Stimulated activated CD8-positive, alpha-beta memory T cell treated with anti-CD3 and anti-CD28 coated beads, Interleukin-15, amount 100 ng/mL, for 48 hours (primary cell): ENCODE measurements at places on chromosomes 5 and 9.

DNA sequence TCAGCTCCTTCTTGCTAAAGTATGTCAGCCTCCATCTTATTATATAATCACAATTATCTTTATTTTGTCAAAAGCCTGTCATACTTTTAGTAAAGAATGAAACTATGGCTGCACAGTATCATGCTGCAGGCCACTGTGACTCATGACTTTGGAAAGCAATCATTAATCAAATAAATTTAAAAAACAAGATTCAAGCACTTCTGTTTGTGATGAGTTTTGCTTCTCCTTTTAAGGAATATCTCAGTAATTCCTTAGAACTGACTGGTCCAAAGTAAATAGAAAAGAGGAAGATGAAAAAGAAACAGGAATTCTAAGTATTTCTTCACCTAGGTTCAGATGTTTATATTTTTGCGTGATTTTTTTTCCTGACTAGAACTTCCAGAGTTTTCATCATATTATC lies 83.1 kb downstream of the EDIL3 start:
- no peak for DNase-seq

DNA sequence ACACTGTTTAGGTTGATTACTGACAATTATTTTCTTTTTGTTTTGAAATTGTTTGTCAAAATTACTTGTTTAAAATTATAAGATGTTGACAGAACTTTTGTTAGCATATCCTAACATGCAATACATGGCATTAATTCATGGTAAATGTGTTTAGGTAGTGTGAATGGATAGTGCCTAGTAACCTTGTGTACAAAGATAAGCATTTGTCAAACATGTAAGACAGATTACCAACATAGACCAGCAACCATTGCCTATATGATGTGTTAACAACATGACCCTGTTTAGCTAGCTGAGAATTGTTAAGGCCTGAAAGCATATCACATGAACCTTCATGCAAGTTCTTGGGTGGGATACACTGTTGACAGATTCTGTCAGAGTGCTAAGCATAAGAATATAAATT lies 13.4 kb downstream of the MAN2A1 start:
- DNase-seq, result no peak

DNA sequence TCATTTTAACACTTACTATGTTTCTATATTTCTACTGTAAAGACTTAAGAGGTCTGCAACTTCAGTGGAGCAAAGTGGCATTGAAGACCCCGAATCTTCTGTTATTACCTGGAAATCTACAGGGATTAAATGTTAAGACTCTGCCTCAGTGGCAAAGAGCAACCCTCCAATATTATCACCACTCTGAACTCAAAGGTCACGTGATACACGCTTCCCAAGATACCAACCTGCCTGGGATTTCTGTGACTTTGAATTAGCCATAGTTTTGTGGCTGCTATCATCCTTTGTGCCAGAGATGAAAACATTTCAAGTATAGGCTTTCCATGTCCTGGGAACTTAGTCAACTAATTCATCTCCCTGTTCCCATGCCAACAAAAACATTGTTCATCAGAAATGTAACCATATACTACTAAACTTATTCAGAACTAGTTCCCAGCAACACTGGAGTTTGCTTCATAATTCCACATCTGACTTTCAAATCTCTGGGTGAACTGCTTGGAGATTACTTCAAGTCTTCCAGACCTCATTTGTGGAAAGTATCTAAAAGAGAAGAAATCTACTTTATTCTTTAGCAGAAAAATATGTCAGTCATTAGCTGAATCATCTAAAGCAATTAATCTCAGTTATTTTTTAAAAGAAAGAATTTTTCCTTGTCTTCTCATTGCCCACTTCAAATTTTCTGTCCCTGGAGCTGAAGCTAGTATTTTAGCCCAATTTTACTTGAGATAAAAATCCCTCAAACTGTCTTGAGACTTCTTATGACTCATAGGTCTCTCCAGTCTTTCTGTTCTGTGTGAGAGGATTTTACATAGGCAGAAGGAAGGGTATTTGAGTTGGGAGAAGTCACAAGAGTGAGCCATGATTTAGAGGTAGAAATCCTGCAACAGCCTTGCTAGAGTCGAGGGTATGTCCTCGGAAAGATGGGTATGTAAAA lies 83.0 kb downstream of the ZNF462 start:
- DNase-seq, result no peak

GRCh38 chr5:160961761-160962160 lies 109.8 kb upstream of the ATP10B start:
- no peak for DNase-seq

- no peak for DNase-seq
These were observed 179.0 kb upstream of the TARS1 start for GRCh38 chr5:33261747-33262146.

GRCh38 chr5:93577854-93578812 lies 2.9 kb downstream of the NR2F1-AS1 start:
- no peak for DNase-seq

- DNase-seq, result no peak
These were observed 133.5 kb downstream of the GADD45G start for GRCh38 chr9:89738137-89738932.

DNA sequence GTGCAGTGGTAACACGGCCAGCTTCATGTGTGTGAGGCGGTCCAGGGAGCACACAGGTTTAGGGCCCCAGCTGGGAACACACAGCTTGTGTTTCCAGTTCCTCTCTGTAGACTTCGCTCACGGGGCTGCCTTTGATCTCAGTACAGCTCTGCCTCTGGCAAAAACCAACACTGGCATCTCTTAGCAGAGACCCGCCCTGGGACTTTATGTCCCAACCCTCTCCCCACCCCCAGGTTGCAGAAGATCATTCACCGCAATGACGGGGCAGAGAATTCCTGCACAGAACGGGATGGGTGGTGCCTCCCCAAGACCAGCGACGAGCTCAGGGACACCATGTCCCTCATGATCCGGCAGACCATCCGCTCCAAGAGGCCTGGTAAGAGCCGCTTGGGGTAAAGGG lies 5.2 kb upstream of the CEL start:
- DNase-seq, result no peak

DNA sequence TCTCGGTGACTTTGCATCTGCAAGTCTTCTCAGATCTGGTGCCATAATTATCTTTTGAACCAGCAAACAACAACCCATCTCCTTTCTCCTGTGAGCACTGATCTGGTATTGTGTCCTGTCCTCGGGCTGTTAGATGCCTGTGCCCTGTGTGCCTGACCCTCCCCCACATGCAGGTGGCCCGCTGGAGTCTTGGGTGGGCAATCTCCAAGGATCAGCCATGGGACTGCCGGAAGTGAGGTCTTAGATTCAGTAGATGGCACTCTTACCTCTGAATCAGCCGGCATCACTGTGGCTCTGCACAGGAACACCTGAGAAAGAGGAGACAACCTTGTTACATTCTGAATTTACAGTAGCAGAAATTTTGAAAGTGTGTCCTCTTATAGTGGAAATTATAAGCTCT lies 172.4 kb downstream of the IRX2 start:
- no peak for DNase-seq

DNA sequence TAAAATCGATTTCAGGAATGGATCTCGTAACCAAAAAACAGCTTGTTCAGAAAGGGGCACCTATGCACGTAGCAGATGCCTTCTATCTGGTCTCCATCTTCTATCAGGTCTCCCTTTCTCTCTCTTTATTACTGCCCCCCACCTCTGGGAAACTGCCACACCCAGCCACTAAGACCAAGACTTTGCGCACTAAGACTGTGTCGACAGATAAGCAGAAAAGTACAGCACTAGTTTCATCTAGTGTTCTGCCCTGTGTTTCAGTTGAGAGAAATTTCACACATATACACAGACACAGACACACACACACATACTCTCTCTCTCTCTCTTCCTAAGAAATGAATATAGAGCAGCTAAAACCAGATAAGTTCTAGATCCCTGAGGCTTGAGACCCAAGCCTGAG lies 210.1 kb upstream of the MAP3K1 start:
- DNase-seq, result no peak

DNA sequence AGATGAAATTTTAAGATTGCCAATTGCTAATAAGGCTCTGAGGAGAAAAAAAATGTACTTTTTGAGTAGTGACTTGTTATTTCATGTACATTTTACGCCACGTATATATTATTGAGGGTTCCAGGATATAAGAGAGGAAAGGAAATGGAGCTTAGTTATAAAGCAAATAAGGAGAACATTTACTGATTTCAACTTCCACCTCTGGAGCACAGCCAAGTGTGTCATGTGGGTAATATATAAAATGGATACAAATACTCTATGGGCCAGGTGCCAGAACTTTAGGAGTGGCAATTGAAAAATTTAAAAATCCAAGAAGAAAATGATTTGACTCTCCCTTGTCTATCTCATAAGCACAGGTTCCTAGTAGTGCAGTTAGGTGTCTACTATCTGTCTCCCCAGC lies 45.0 kb upstream of the VLDLR start:
- no peak for DNase-seq

GRCh38 chr5:165057145-165057544 lies 1551.7 kb downstream of the MAT2B start:
- DNase-seq, result no peak

- DNase-seq, result no peak
These were observed 23.1 kb downstream of the FREM1 start for GRCh38 chr9:14887149-14887548.

- DNase-seq, result no peak
These were observed 79.6 kb downstream of the TLR4 start for GRCh38 chr9:117783828-117784227.

DNA sequence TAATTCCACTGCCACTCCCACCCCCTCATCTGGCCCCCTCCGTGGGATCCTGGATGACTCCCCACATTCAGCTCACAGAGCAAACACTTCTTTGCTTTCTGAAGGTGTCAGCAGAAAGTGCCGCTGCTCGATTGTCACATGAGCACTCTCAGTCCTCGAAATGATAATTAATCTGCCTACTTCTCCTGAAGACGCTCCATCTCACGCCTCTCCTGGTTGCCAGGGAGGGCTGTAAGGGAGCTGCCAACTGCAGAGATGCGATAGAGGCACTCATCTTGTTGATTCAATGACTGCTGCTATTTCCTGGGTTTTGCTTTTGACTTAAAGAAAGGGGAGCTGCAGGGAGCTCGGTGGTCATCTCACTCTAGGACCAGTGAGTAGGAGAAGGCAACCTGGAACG lies 206.5 kb downstream of the DAB2IP start:
- DNase-seq, result no peak

GRCh38 chr9:137055385-137056364 lies 1.8 kb upstream of the ENTPD2 start:
- DNase-seq, result no peak

DNA sequence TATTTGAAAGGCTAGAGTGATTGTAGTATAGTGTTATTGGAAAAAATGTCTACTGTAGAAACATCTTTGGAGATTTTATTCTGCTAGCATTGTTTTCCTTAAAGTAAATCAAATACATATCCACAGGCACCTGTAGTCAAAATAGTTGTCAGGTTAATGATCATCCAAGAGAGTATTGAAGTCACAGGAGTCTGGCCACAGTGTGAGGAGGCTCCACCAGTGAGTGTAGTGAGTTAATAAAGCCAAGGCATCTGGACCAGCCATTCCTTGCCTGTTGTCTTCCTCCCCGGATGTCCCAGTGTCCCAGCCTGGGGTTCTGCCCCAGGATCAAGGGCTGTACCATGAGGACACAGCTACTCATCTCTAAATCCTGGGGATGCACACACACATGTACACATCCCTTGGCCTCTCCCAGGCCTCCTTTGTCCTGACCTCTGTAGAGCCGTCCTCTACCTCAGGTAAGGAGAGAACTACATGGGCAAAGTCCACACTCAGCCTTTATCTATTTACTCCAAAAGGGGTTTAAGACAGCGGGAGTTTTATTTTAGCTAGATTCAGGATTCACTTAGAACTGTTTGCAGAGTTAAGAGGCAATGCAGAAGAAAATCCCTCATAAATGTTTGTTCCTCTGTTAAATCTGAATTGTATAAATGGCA lies 3.7 kb downstream of the PIK3R1 start:
- DNase-seq, result no peak

DNA sequence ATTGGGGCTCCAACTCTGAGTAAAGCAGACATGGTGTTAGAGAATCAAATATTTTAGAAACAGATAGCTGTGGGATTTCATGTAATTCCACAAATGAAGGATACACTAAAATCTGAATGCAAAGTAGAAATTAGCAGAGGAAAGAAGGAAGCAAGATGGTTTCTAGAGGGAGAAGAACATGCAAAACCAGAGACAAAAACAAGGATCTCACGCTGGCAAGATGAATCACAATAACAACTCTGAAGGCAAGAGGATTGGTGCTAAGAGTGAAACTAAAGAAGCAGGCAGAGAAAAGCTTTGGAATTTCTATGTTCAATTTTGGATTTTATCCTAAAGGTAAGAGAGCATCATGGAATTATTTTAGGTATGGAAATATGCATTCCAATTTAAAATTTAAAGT lies 857.2 kb upstream of the COX7C start:
- no peak for DNase-seq

GRCh38 chr9:99030092-99030511 lies 74.8 kb upstream of the TGFBR1 start:
- no peak for DNase-seq

DNA sequence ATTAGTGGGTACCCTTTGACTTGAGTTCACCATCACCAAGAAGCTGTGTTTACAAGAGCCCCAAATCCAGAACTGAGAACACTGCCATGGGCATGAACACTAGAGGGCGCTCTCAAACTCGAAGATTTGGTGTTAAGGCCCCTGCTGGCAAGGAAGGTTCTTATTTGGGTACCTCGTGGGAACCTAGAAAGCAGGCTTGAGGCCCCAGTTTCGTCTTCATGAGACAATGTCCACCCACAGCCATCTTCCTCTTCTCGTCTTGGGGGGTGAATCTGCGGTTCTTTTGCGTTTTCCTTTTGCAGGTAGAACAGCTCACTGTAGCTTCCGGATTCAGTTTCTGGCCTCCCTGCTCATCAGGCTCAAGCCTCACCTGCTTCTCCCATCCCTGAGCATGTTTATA lies 184.0 kb downstream of the SEMA5A start:
- DNase-seq, result no peak

DNA sequence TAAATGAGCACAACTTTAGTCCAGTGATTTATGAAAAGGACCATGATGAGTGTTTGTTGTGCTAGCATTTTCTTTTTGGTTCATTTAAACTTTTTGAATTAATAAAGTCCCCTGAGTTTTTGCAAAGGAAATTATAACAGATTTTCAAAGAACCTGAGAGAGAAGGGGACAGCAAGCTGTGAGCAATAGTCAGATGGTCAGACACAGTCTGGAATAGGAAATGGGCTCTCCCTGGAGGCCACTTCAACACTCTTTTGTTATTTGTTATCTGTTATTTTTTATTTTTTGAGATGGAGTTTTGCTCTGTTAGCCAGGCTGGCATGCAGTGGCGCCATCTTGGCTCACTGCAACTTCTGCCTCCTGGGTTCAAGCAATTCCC lies 171.1 kb downstream of the ARHGEF28 start:
- no peak for DNase-seq

DNA sequence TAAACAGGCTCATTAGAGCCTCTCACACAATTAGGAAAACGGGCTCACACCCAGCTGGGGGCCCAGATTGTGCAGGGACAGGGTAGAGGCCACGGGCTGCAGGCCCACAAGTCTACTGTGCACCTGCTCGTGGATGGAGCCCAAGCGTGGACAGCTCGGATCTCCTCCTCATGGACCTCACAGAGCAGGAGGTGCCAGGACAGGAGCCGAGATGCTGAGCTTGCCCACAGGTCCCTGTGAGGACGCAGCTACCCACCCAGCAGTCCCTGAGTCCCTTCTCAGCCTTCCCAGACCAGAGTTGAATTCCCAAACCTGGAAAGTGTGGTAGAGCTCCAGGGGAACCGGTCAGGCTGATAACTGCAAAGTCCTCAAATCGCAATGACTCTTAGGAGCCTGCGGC lies 70.6 kb upstream of the OLFM1 start:
- DNase-seq, result no peak
